ENCODE measurements at places on chromosomes 16 and 17.

DNA sequence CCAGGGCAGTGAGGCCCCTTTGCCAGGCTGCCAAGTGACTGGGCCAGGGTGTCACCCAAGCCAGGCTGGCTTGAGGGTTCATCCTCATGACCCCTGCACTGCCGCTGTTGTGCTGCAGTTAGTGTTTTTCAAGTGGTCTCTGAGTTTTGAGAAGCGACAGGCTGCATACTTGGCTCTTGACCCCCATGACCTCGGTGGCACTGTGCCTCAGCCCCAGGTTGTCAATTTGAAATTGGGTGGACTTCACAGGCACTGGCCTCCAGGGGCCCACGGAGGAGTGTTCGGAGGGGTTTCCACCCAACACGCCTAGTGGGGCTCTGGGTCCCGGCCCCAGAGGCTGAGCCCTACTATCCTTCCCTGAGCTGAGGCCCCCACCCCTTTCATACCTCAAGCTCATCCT lies 42.7 kb downstream of the DHRS7B start:
- no peak overlapping the region for H3K4me3 ChIP-seq
- no peaks in the 10 kb centered on the region for H3K36me3 ChIP-seq
- no peaks in the 10 kb centered on the region for H3K4me1 ChIP-seq
- no peak overlapping the region for H3K27ac ChIP-seq
- H3K27me3 ChIP-seq, result no peaks in the 10 kb centered on the region

- DNase-seq, result no peak
- peaks cover 25% of the 10 kb centered on the region for H3K4me1 ChIP-seq
- no peak overlapping the region for H3K27ac ChIP-seq
- no peaks in the 10 kb centered on the region for H3K36me3 ChIP-seq
- no peaks in the 10 kb centered on the region for H3K27me3 ChIP-seq
- H3K4me3 ChIP-seq, result no peak overlapping the region
Measured at GRCh38 chr16:85716680-85717038, 27.9 kb upstream of the GINS2 start.

DNA sequence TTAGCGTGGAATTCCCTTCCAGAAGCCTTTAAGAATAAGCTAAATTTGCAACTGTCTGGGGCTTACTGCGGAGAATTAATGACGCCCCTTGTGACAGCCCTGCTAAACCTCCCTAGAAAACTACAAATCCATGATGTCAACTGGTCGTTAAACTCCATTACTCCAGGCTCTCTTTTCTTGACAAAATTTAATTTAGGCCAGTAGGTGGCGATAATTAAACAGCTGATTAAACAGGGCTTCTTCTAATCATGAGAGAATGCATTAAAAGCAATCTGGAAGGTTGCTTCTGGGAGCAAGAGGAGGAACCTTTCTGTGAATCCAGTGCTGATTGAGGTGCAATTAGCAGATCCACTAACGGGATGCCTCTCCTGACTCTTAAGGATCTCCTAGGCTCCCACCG lies 8.1 kb upstream of the NLRP1 start:
- H3K27me3 ChIP-seq, result no peaks in the 10 kb centered on the region
- H3K36me3 ChIP-seq, result no peaks in the 10 kb centered on the region
- H3K4me1 ChIP-seq, result no peaks in the 10 kb centered on the region
- DNase-seq, result peak; percentile 55
- H3K27ac ChIP-seq, result no peak overlapping the region

GRCh38 chr17:15779119-15779518 lies 47.0 kb downstream of the TBC1D26 start:
- peaks cover 2% of the 10 kb centered on the region for H3K27me3 ChIP-seq
- H3K4me1 ChIP-seq, result no peaks in the 10 kb centered on the region
- no peaks in the 10 kb centered on the region for H3K36me3 ChIP-seq

DNA sequence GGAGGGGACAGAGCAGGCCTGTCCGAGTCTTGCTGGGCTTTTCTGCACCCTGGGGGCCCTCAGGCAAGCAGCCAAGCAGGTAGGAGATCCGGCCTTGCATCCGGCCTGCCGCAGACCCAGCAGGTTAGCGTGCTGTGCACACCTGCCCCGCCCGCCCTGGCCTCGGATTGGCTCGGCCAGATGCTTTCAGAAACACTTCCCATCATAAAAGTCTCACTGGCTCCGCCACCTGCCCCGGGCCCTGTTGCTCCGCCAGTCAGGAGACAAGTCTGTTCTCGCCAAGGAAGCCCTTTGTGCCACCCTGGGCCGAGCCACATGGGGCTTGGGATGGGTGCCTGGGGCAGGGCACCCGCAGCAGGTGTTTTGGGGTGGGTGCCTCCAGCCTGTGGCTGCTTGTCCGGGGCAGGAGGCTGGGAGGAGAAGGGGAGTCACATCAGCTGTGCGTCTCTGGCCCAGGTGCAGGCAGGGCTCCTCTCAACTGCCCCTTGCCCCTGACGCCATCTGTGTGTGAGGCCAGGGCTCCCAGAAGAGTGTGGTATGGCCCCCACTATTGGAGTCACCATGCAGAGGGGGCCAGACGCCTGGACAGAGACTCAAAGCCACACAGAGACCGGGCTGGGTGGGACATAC lies 228.2 kb upstream of the GSE1 start:
- H3K4me3 ChIP-seq, result no peak overlapping the region
- H3K27ac ChIP-seq, result no peak overlapping the region
- no peaks in the 10 kb centered on the region for H3K27me3 ChIP-seq
- no peak for DNase-seq

DNA sequence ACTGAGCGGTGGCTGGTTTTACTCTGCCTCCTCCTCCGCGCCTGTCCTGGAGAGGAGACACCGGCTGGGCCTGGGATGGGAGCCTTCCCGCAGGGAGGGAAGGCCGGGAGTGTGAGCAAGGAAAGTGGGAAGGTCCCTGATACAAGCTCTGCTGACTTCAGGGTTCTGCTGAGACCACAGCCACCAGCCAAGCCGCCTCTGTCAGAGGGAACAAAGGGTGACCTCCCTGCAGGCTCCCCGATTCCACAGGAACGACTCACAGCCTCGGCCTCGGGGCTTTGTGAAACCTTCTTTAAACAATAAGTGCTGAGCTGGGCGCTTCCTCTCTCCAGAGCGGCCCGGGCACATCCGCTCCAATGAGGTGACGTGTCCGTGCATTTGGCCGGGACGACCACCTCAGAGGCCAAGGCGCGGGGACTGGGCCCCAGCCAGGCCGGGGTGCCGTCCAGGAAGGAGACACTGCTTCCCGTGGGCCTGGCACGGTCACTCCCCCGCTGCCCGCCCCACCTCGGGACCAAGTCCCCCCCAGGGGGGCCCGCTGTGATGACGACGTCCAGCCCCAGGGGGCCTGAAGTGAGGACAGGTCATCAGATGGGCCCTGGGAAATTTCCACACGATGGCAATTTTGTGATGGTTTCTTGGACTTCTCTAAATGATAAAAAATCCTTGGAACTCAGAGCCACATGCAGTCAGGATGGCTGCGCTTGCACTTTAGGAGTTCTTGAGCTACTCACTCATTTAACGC lies 11.8 kb upstream of the CIBAR2 start:
- peaks cover 18% of the 10 kb centered on the region for H3K4me1 ChIP-seq
- H3K27me3 ChIP-seq, result no peaks in the 10 kb centered on the region
- DNase-seq, result peak; percentile 70
- no peak overlapping the region for H3K4me3 ChIP-seq

DNA sequence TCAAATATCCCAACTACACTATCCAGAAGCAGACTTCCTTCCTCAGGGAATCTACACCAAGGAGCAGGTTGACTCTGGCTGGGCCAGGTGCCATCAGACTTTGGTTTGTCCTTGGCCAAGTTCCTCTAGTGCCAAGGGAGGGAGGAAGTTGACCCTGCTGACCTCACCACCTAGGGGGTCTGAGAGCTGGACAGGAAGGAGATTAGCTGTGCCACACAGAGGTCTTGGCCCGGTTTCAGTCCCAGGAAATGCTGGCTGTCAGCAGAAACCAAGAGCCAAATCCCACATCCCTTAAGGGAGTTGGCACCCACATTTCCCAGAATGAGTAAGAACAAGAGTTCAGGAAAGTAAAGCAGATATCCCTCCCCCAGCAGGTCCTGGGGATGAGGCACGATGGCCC lies 178.2 kb downstream of the SALL1 start:
- no peak for DNase-seq
- no peak overlapping the region for H3K27ac ChIP-seq
- H3K27me3 ChIP-seq, result no peaks in the 10 kb centered on the region
- no peak overlapping the region for H3K4me3 ChIP-seq

DNA sequence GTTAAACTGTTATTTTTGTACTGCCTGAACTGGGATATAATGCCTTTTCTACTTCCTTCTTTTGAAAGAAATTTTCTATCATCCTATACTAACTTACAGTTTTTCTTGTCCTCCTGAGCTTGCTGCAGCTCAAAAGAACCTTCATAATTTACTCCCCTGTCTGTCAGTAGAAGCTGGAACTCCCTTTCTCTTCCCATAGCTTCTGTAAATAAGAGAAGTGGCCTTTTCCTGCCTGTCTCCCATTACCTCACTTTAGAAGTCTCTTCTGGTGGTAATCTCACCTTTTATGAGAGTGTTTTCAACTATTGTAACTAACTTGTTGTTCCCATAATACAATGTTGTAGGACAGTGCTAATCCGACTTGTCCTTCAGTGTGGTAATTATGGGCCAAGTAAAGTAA lies 246.7 kb upstream of the TBX2 start:
- no peaks in the 10 kb centered on the region for H3K4me1 ChIP-seq
- no peaks in the 10 kb centered on the region for H3K27me3 ChIP-seq
- H3K4me3 ChIP-seq, result no peak overlapping the region
- no peak overlapping the region for H3K27ac ChIP-seq
- no peak for DNase-seq

- no peak overlapping the region for H3K27ac ChIP-seq
- no peak overlapping the region for H3K4me3 ChIP-seq
- H3K36me3 ChIP-seq, result no peaks in the 10 kb centered on the region
- no peak for DNase-seq
Measured at GRCh38 chr16:57892447-57893096, 78.4 kb downstream of the CNGB1 start.

GRCh38 chr17:69949973-69950695 lies 124.9 kb upstream of the KCNJ16 start:
- H3K4me1 ChIP-seq, result peaks cover 2% of the 10 kb centered on the region
- no peaks in the 10 kb centered on the region for H3K27me3 ChIP-seq
- H3K36me3 ChIP-seq, result no peaks in the 10 kb centered on the region
- DNase-seq, result no peak
- no peak overlapping the region for H3K4me3 ChIP-seq
- H3K27ac ChIP-seq, result no peak overlapping the region

DNA sequence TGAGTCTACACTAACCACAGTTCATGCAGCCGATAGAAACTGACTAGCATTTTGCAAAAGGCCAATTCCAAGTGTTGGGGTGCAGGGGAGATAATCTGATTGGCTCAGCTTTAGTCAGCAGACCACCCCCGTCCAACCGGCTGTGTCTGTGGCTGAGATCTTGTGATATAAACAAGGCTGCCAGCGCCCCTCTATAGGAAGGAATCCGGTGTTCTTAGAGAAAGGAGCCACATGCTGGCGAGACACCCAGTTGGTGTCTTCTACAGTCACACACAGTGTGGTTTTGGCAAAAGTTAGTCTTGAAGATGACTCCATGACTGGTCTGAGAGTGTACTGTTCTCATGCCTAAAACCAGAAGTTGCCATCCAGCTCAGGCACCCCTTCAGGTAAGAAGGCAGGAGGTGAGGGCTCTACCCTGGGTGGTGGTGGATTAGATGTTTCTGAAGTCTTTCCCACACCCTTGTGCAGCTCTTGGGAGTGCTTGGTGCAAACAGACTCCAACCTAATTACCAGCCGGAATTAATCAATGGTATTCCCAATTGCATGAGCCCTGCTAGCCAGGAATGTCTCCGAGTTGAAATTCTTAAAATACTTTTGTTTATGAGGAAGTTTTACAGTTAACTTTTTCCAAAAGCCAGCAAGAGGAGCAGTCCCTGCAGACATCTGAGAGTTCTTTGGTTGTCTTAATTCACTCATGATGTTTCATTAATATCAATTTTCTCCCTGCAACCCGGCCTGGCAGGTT lies 172.3 kb upstream of the IRX6 start:
- no peaks in the 10 kb centered on the region for H3K36me3 ChIP-seq
- DNase-seq, result no peak
- no peaks in the 10 kb centered on the region for H3K4me1 ChIP-seq
- H3K27me3 ChIP-seq, result no peaks in the 10 kb centered on the region
